ENCODE measurements at places on chromosomes 5 and 9.
A peak's percentile ranks its signal among the peaks of the same experiment; 100 is the strongest.

DNA sequence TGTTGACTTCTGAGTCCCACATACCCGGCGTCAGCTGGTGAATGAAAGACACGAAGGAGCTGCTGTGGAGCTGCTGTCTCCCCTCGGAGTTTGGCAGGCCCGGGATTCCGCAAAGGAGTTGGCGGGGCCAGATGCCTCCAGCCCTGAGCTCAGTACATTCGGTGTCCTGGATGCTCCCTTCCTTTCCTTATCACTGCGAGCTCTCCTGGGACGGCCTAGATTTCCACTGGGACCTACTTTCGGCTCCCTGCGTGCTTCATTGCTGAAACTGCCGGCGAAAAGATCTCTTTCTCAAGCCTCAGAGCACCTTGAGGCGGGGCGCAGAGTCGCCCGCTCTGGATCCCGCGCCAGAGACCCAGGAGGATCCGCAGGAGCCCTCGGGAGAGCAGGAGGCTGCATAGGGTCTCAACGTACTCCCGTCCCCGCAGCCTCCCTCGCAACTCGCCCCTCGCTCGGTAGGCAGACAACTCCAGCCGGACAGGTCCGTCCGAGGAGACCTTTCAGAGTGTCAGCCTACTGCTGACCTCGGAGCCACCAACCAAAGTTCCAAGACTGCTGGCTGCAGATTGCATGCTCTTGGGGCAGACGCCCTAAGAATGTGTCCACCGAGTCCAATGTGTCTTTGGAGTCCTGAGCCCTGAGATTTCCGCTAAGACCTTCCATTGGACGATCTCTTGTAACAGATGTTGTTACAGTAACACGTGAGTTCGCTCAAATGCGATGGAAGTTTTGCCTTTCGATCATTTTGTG is 6.1 kb downstream of the ANXA2R start:
- DNase-seq: peak; percentile 54

GRCh38 chr5:151459680-151460324 is 12.4 kb downstream of the SLC36A1 start:
- peak; percentile 38 for DNase-seq

DNA sequence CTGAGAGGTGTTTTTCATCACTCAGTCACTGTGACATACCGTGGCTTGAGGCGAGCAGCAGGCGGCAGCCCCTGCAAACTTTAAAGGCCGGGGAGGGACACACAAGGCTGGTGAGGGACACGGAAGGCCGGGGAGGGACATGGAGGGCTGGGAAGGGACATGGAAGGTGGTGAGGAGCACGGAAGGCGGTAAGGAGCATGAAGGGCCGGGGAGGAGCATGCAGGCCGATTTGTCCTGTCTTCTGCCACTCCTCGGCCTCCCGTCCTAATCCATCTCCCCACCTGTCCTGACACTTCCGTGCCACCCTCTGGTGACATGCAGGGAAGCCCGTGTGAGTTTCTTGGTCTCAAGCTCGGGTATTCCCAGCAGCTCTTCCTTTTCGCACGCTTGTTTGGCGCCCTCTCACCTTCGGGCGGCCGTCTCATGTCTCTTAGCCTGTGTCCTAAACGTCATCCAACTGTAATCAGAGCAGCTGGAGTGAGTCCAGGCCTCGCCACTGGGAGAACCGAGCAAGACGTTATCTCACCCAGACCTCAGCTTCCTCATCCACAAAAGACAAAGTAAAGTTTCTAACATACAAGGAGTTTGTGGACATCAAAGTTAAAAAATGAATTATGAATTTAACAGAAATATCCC is 126.5 kb downstream of the MRPL36 start:
- peak; percentile 5 for DNase-seq

GRCh38 chr5:173454361-173454735 is 126.1 kb upstream of the STC2 start:
- DNase-seq: peak; percentile 75

DNA sequence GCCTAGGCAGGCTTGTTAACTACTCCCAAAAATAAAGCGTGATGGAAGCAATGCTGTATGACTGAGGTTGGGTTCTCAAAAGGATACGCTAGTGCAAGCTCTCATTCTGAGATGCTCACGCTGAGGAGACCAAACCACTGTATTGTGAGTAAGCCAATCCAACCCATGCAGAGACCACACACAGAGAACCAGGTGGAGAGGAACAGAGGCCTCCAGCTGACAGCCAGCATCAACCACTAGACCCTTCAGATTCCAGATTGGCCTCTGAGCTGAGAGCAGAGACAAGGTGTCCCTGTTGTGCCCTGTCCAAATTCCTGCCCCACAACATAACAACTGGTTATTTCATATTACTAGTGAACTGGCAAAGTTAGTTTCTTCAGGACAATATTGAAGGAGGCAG is 4.5 kb downstream of the TSTD2 start:
- DNase-seq: no peak

GRCh38 chr5:41403846-41404245 is 106.6 kb downstream of the PLCXD3 start:
- no peak for DNase-seq

DNA sequence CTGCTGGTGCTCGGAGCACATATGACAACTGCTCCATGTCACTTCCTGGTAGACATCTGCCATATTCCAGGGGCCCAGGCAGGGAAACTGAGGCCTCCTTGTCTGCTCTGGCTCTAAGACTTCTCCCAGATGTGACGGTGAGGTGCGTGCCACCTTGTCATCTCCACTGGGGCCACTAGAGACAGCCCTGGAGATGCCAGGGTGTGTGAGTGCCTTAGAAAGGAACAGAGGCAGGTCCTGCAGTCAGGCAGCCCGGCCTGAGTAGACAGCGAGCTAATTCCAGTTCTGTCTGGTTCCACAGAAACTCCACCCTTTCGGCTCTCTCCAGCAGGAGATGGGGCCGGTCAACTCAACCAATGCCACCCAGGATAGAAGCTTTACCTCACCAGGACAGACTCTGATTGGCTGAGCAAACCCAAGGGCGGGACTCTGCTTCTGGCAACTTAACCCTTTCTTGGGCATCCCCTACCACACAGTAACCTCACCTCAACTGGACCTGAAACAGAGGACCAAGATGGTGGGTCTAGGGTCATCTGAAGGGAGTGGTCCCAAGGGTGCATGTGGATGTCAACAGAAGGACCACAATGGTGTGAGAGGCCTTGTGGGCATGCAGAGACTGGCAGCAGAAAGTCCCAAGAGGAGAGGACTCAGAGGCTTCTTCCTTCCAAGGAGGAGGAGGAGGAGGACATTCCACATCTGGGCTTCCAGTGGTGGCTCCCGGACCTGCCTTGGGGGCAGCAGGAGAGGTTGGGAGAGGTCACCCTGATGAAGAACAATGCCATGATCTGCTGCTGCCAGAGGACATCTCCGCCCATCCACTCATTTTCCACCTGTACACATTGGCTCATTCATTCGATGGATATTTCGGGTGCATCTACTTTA is 77.7 kb downstream of the RGS3 start:
- DNase-seq: peak; percentile 77

GRCh38 chr9:89139455-89139854 is 39.2 kb downstream of the SHC3 start:
- DNase-seq: peak; percentile 71

- no peak for DNase-seq
Measured at GRCh38 chr5:134526483-134527155, 1.1 kb downstream of the JADE2 start.

GRCh38 chr9:127746959-127747569 is 12.0 kb upstream of the TOR2A start:
- no peak for DNase-seq

DNA sequence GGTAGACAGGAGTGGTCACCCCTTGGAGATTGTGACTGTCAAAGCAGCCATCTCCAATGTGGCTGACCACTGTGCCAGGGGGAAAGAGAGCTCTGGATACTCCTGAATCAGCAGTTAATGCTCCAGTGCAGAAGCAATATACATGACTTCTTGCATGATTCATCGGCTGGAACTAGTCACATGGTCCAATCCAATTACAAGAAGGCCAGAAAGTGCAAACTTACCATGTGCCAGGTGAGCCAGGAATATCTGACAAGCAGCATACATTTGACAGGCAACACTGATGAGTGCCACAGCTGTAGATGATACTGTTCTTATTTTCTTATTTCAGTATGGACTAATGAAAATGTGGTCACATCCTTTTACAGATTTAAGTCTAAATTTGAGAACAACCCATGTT is 440.0 kb upstream of the MPDZ start:
- peak; percentile 43 for DNase-seq

- peak; percentile 84 for DNase-seq
Measured at GRCh38 chr5:78591138-78591612, 57.4 kb downstream of the LHFPL2 start.

- DNase-seq: no peak
Measured at GRCh38 chr9:127714951-127715469, 453 bp downstream of the PTRH1 start.

DNA sequence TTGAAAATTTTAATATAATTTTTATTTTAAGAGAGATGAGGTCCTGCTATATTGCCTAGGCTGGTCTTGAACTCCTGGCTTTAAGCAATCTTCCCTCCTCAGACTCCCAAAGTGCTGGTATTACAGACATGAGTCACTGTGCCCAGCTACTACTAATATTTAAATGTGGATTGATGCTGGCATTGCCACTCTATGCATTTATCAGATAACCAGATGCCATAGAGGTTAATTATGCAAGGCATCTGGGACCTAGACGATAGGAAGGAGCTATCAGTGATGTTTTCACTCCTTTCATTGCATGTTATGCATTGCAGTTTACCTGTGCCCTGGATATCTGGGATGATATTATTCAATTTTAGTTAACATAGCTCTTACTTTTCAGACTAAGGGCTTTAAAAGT is 127.0 kb downstream of the RPS23 start:
- DNase-seq: no peak

GRCh38 chr9:27422279-27422834 is 101.7 kb upstream of the IFNK start:
- no peak for DNase-seq
